NCI-H2227 treated with DMSO at 0.1 percent for 48 hours (cell line): ENCODE measurements at places on chromosomes 3 and 15.

GRCh38 chr3:171810629-171811294 lies 479 bp upstream of the PLD1 start:
- DNase-seq: no peak

- DNase-seq: no peak
Observed at GRCh38 chr3:111538681-111539083, 3.3 kb upstream of the CD96 start.

DNA sequence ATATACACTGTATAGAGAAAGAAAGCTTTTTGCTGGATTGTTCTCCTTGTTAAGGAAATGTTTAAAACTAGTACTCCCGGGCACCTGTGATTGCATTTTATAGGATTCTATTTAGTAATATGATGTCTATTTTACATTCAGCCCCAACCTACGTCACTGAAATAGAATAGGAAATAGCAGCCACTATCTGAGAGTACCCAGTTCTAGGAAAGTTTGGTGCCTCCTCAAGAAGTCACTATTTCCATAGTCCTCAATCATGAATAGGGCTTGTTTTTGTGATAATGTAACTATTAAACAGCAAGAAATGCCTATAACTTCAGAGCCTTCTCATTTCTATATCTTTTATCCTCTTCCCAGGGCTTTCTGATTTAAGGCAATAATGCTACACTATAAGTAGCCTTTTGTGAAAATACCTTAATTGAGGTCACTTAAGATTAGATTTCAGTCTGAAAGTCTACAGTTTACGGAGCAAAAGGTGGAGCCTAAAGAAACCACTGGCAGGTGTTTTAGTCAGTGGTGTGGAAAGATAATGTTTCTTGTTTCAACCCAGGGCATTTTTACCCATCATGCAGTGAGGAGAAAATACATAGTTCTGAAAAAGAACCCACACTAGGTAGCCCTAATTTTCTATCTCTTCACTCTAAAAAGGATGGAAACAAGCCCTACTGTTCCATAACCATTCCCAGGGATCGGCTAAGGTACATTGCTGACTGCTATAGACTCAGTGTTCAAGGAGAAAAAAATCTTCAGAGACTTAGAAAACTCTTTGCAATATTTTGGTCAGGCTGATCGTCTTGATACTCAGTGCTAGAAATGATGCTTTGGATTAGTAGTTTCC lies 38.7 kb downstream of the TIGIT start:
- DNase-seq: no peak

GRCh38 chr15:73575636-73576247 lies 57.4 kb downstream of the NPTN start:
- no peak for DNase-seq

DNA sequence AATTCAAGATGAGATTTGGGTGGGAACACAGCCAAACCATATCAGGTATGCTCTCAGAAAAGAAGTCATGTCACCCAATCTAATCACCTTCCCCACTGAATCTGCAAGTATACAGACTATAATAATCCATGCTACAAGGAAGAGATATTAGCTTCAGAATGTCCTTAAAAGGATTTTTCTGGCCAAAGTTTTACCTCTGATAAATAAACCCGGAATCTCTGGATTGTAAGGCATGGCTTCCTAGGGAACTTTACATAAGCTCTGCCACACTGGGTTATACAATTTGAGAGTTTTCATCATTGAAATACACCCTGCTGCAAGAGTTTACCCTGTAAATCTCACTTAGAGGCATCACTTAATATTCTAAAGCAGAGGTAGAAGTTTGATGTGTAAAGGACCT lies 330.5 kb upstream of the KCNMB2 start:
- DNase-seq: no peak

DNA sequence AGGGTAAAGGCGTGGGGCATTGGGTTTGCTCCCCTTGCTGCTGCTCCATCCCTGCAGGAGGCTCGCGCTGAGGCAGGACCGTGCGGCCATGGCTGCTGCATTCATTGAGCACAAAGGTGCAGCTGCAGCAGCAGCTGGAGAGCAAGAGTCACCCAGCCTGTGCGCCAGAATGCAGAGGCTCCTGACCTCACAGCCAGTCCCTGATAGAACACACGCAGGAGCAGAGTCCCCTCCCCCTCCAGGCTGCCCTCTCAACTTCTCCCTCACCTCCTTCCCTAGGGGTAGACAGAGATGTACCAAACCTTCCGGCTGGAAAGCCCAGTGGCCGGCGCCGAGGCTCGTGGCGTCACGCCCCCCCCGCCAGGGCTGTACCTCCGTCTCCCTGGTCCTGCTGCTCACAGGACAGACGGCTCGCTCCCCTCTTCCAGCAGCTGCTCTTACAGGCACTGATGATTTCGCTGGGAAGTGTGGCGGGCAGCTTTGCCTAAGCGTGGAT lies 47.0 kb downstream of the PGPEP1L start:
- no peak for DNase-seq

- no peak for DNase-seq
Observed at GRCh38 chr15:93483923-93484322, 394.9 kb upstream of the RGMA start.

DNA sequence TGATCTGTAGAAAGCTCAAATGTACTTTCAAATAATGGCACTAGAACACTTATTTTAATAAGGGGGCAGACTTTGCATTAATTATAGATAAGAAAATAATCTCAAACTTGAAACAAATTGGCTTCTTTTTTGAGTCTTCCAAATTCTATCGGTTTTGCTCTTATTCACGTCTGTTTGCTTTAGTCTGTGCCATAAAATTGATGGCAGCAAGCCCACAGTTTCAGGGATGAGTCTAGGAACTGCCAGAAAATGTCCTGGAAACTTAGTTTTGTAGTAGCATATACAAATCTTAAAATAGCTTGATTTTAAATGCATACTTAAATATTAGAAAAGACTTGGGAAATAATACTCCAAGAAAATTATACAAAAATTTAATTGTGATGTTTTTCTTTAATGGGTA lies 39.7 kb downstream of the BCHE start:
- DNase-seq: no peak

DNA sequence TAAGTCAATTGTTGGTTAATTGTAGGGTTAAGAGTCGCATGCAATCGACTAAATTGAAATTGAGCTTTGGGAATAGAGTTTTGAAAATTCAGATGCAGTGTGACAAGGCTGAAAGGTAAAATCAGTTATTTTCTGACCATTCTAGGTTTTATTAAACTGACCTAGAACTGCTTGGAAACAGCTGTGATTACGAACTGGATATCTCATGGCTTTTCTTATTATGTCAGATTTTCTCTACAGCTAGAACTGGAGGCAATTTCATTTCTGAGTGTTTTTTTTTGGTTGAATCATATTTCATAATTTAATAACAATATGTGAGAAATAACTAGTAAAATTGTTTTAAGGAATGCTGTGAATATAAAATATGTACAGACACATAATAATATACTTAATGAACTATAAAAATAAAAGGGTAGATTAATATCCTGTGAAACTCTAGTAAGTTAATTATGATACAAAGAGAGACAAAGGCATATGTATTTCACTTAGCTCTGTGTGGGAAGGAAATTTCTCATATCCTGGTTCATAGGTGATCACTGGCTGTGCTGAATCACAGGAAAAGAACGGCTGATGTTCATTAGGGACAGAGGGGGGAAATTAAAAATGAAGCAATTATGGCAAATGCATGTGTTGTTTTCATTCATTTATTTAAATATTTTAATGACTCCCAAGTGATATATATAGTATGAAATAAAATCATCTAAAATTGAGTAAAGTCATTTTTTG lies 403.2 kb downstream of the ZIC1 start:
- no peak for DNase-seq

DNA sequence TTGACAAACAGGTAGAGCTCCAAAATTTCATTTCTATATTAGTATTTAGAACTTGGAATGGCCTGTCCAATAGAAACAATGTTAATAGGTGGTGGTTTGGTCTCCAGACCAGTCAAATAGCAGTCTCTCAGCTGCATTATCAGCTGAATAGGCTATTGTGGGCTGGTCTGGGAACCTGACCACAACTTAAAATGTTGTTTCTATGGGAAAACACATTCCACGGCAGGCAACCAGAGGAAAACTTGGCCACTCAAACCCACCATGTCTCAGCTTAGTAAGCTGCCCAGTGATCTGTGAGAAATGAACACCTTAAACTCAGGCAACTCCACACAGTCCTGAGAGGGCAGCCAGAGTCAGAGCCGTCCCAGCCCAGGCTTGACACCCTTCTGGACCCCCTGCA lies 20.4 kb downstream of the FBN1 start:
- DNase-seq: no peak

GRCh38 chr3:164030194-164030593 lies 1048.1 kb downstream of the SI start:
- no peak for DNase-seq

GRCh38 chr3:72587282-72587681 lies 261.0 kb downstream of the SHQ1 start:
- DNase-seq: no peak

DNA sequence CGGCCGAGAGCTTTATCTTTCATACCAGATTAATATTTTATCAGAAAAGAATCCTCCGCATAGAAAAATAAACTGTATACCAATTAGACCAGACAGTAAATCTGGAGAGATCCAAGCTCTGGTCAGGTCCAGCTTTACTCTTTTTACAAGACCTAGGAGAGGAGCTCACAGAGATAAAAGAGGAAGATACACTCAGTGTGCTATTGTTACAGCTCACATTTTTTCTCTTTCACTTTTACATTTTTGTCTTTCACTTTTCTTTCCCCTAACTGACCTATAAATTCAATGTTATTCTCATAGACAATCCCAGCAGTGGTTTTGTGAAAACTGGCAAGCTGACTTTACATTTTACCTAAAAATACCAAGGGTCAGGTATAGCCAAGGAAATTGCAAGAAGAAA lies 55.8 kb downstream of the GUCA1C start:
- DNase-seq: no peak
